Thyroid gland (tissue), 4 donors: ENCODE measurements at places on chromosomes 7 and 10. TPM values are rescaled to one million over a fixed set of nuclear protein-coding genes. Genes with fewer than 3 reads are reported as not detected.

GRCh38 chr7:55516409-55516808, 55.9 kb downstream of the VOPP1 start:
- DNase-seq: no peak

DNA sequence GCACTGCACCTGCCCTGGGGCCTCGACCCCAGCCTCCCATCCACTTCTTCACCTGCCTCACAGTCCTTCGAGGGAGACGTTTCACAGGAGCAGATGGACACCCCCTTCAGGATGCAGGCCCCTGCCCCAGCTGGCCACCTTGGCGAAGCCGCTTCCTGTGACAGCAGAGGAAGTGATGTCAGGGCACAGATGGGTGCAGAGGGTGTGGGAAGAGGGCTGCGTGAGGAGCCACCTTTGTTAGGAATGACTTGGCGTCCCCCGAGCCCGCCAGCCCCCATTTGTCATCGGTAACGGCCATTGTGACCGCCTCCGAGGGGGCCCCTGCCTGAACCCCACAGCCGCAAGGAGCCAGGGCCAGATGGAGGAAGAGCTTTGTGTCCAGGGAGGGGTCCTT, 47.4 kb upstream of the SLC29A3 start:
- DNase-seq: no peak

- no peak for DNase-seq
These were observed 99.7 kb downstream of the TNS3 start for GRCh38 chr7:47482013-47482875.

GRCh38 chr10:109456566-109457301, 466.6 kb downstream of the XPNPEP1 start:
- peak; percentile 22 for DNase-seq

DNA sequence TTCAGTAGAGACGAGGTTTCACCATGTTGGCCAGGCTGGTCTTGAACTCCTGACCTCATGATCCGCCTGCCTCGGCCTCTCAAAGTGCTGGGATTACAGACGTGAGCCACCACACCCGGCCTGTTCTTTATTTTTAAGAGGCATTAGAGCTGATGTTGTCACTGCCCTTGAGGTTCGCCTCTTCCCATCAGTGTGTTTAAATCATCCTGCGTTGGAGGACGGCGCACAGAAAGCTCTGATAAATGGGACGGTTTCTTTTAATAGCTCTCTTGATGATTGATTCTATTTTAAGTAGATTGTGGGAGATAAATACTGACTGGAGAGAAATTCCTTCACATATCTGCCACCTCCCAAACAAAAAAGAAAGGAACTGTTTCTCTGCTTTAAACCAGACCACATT, 29.0 kb downstream of the UPP1 start:
- no peak for DNase-seq

The CCL24 gene
- not detected for total RNA-seq

The NODAL gene
- total RNA-seq: not detected

The PLPP4 gene
- total RNA-seq: not detected
